Type B pancreatic cell (in vitro differentiated cells): ENCODE measurements at places on chromosomes 12 and 14.

DNA sequence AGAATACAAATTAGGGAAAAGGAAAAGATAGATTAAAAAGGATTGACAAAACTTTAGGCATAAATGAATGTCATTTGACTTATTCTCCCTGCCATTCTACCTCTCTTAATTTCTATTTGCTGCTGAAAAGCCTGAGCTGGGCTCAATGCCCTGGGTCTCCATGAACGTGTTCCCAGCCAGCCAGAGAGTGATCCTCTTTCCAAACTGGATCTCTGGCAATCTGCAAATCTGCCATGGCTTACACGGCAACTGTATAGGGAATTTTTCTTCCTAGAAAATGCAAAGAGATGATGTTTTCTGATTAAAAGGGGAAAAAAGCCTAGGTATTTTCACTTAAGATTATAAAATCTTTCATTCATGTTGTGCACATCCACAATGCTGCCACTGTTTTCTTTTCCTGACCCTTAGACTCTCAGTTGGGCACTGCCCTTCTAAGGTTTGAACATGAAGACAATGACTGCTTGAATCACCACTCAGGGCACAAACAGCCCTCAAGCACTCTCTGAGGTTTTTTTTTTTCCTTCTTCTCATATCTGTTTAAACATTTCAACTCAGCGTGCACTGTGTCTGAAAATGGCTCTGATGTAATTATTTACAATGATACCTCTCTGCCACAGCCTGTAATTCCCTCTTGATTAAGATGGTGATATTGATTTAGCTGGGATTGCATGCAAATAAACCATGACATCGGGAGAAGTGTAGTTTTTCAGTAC is 60.3 kb downstream of the DACT1 start:
- DNase-seq: no peak

GRCh38 chr12:20282401-20282800 is 85.9 kb upstream of the PDE3A start:
- no peak for DNase-seq

GRCh38 chr12:16086942-16087341 is 175.8 kb downstream of the DERA start:
- DNase-seq: no peak

DNA sequence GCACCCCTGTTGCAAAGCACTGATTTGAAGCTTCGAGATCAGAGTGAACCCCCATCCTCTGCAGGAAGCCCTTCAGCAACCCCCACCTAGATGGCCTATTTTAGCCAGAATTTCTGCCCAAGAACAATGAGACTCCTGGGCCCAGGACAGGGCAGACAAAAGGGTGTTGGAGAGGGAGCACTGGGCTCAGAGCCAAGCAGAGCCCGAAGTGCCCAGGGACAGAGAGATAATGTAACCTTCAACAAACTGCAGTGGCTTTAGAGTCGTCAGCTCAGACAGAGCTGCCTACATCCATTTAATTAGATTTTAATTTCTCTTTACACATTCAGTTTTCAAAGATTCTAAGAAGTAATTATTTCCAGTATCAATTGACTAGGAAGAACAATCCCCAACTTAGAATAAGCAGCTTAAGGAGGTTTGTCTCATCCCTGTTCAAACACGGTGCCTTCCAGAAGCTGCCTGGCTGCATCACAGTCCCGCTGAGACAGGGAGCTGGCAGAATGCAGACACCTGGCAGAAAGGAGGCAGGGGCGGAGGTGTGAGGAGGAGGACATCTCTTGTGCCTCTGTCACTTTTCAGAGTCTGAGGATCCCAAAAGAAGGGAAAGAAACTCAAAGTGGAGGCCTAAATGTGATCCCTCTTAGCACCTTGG is 504.9 kb upstream of the CCDC196 start:
- DNase-seq: no peak

DNA sequence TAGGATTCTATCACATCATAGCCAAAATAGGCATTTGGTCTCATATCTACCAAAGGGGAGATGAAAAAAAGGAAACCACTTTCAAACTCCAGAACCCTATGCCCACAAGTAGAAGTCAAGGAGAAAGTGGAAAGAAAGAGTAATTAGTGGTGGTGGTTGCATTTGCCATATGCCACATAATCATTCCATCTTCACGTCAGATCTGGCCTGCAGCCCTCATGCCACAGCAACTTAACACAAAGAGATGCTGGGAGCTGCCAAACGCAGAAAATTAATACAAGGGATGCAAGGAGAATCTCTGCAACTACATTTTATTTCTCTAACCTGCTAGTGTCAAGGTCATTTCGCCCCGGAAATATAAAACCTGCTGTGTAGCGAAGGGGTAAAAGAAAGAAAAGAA is 148.6 kb upstream of the FOXN3 start:
- DNase-seq: no peak

DNA sequence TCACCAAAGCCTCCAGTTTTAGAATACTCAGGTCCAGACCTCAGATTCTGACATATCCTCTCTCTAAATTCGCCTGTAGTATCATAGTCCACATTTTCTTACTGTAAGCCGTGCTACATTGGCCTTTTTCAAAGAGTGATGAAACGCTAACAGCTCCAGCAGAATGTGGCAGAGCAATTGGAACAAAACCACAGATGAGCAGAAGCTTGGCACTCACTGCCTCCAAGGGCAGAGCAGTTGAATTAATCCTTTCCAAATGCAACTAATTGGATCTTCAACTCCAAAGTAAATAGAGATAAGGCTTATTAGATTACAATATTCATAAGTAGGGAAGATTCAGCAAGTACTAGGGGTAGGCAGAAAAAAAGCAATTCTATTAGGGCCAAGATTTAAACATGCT is 128.3 kb downstream of the SLC35F4 start:
- no peak for DNase-seq

DNA sequence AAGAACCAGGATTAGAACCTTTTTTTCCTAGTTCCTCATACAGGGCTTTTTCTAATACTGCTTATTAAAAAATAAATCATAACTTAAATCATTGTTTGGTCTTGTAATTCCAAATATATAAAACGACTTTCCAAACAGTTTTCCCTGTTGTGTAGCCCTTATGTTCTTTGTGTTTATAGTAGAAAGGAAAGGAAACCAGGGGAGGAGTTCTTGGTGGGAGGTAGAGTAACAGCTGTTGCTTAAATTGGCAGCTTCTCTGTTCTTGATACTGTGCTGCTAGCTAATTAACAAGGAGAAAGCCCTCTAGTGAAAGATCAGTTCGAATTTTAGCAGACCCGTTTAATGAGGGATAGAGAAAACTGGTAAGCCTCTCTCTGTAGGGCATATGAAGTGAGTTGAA is 15.0 kb downstream of the SRP54 start:
- DNase-seq: no peak

DNA sequence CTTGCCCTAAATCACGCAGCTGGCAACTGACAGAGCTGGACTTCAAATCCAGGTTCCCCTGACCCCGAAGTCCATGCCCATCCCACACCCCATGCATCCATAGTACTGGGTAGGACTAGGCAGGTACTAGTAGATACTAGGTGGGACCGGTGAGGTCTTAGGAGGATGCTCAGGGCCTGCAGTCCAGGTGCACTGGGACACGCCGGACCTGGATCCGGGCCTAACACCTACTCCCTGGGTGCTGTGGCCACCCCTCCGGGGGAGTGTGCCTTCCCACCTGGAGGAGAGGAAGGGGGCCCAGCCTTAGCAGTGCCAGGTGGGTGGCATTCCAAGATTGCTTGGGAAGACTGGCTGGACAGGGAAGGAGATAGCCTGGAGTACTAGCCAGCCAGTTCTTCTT is 64.8 kb downstream of the CACNA1C start:
- DNase-seq: no peak

- no peak for DNase-seq
These were observed 60.9 kb upstream of the GPATCH2L start for GRCh38 chr14:76090616-76091391.

- DNase-seq: no peak
These were observed 165.7 kb downstream of the SRGAP1 start for GRCh38 chr12:64010069-64010686.

DNA sequence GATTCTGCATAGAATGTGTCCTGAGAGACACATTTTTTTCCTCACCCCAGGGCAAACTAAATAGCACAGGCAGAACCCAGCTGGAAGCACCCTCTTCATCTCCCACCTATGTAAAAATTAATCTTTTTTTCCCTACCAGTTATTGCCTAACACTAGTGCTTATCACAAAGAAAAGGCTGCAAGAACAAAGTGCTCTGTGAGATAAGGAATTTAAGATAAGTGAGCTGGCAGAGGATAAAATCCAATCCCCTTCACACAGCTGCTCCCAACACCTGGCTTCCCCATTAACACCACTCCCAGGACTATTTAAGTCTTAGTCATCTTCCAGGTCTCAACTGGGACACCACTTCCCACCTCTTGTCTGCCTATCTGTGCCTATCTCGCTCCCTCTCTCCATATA is 75.2 kb downstream of the TTC9 start:
- DNase-seq: no peak

DNA sequence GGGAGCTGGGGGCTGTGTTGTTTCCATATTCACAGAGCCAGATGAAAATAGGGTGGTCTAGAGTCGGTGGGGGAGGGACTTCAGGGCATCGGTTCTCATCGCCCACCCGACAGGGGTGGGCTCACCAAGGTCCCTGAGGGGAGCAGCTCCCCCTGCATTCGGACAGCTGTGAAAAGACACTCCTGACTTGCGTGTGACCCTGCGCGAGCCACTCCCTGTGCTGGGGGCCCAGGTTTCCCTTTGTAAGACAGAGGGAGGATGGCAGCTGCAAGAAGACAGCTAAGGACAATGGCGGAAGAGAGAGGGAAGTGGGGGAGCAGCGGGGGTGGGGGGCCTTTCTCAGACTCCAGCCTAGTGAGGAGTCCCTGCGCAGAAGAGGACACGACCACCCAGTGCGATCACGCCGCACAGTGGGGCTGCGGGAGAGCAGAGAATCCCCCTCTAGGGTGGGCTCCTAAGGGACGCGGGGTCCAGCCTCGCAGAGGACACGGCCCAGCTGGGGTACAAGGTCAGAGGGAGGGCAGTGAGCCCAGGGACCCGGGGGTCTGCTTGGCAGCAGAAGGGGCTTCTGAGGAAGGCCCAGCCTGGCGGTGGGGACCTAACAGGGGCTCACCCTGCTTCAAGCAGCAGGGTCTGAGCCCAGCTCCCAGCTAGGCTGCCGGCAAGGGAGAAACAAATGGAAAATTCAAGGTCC is 326.9 kb upstream of the DIO3 start:
- DNase-seq: no peak

DNA sequence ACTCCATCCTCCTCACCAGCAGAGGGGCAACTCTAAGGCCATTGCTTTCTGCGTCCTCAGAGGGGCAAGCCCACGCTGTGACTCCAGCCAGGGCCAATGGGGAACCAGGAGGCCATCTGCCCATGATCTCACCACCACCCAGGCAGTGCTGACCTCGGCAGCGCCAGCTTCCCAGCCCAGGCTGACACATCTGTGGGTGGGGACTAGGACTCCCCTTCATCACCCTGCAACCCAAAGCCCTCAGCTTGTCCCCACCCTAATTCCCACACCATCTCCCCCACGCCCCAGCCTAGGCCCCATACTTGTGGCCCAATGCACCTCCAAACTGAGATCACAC is 58.6 kb downstream of the VWF start:
- DNase-seq: no peak

- DNase-seq: no peak
These were observed 15.0 kb downstream of the SLC39A9 start for GRCh38 chr14:69413483-69413882.

GRCh38 chr14:72164420-72165228 is 232.4 kb downstream of the RGS6 start:
- DNase-seq: no peak

DNA sequence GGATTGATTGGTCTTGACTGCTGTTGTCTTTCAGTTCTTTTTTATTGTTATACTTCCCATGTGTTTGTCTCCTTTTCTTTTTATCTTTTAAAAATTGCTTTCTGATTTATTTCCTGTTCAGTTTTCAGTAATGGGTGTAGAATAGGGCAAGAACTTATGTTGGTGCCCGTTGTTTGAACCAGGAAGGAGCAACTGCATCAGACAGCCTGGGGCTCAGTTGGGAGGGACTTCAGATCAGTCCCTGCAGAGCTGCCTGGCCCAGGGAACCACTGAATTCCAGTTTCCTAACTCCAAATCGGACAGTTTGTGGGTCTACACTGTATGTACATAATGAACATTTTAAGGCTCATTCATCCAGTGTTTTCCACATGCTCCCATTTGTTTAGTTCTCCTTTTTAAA is 64.9 kb downstream of the FBXO34 start:
- DNase-seq: no peak

DNA sequence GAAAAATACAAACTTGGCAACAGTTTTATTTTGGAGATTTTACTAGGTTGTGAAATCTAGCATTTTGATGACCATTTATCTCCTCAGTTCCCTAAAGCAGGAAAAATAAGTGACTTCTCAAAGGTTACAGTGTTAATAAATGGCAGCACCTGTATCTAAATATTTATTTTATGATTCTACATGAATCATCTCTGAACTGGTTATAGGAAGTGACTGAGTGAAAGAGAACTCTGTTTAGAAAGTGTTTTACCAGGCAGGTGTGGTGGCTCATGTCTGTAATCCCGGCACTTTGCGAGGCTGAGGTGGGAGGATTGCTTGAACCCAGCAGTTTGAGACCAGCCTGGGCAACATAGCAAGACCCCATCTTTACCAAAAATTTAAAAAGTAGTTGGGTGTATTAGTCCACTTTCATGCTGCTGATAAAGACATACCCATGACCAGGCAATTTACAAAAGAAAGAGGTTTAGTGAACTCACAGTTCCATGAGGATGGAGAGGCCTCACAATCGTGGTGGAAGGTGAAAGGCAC is 26.3 kb downstream of the MIPOL1 start:
- no peak for DNase-seq

GRCh38 chr12:104697186-104697585 is 240.4 kb downstream of the CHST11 start:
- no peak for DNase-seq

DNA sequence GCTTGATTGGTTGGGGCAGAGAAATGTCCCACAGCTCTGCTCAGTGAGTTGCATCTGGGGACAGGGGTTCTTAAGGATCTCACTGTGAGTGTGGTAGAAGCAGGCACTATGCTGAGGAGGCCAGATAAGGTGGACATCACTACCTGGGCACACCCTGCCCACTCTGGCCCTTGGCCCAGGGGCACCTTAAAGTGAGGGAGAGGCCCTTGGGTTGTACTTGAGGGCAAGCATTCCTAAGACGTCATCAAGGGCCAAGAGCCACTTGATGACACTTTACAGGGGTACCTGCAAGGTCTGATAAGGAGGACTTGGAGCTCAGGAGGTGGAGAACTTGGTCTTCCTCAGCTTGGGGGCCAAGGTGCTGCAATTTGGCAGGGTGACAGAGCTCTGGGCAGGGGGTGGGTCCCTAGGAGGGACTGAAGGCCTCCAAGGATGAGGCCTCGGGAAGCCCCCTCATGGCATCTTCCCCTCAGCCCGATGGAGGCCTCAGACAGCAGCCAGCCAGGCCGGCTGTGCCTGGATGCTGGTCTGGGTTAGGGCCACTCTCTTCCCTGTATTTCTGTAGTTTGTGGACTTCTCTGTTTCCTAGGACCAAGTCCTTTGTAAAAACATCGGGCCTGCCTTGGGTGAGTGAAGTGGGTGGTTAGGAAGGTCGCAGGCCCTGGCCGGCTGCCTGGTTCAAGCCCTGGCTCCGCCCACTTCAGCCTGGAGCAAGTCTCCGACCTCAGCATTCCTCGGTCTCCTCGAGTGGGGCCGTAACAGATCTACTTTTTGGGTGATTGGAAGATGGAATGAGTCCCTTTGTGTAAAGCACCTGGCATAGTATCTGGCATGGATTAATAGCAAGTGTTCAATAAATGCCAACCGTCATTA is 24.8 kb downstream of the GPR68 start:
- no peak for DNase-seq
